ENCODE measurements at places on chromosomes 12 and 14. TPM values are rescaled to one million over a fixed set of nuclear protein-coding genes. Genes with fewer than 3 reads are reported as not detected.

GRCh38 chr12:93789767-93790166, 112.6 kb downstream of the CRADD start:
- DNase-seq: no peak

Gene PPP1R1A
- not detected for total RNA-seq

Gene RXYLT1
- 11.2 TPM for total RNA-seq

GRCh38 chr14:71341156-71341555, 433.9 kb downstream of the PCNX1 start:
- DNase-seq: no peak

Gene FGF23
- not detected for total RNA-seq

- DNase-seq: no peak
Observed at GRCh38 chr14:99117671-99118045, 154.3 kb downstream of the BCL11B start.

Gene NANOG
- total RNA-seq: not detected

Gene CLEC4A
- not detected for total RNA-seq

All from activated CD4-positive, alpha-beta T cell treated with anti-CD3 and anti-CD28 coated beads, Interleukin-2, amount 10 ng/mL, durations not matched to agents 7 days and 5 days (primary cell).